ENCODE measurements at places on chromosomes 16 and 17.

GRCh38 chr17:57599271-57600045 lies 145.6 kb downstream of the CCDC182 start:
- DNase-seq, result no peak

- DNase-seq, result no peak
These were observed 274.5 kb downstream of the GRIN2A start for GRCh38 chr16:9907752-9908151.

DNA sequence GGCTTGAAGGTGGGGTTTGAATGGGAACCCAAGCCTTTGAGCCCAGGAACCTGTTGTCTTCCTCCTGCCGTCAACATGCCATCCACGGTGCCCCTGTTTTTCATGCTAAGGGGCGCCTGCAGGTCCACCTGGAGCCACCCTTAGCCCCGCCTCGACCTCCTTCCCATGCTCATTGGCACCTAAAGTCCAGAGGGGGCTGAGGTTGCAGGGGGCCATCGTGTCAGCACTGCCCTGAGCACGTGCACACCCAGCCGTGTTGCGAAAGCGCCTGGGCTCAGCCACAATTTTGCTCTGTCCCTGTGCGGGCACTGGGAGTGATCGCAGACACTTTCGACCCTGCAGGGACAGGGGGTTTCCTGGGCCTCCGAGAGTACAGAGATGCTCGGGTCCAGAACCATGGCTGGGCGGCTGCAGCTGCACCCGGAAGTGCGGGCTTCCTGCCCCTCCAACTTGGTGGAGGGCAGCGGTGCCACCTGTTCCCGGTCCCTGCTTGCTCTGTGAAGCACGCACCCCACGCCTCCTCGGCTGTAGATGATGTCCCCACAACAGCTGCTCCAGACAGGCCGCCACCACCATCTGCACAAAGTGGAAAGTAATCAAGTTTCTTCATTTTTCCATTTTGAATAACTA lies 454.7 kb downstream of the CDH8 start:
- no peak for DNase-seq

GRCh38 chr17:55202896-55203295 lies 61.9 kb upstream of the HLF start:
- no peak for DNase-seq

DNA sequence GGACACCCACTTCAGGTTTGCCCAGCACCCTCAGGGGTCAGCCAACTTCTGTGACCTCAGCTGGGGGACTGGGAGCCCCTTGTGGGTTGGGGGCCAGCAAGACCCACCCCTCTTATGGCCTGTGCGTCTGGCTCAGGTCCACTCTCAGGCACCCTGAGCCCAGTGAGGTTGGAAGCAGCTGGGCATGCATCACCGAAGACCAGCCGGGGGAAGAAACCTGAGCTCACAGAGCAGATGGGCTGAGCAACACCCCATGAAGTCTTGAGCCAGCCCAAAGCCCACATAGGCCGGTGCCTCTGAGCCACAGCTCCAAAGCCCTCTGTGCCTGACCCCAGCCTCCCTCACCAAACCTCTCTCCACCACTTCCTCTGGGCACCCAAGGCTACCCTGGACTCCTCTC lies 166.7 kb downstream of the RBFOX3 start:
- no peak for DNase-seq

DNA sequence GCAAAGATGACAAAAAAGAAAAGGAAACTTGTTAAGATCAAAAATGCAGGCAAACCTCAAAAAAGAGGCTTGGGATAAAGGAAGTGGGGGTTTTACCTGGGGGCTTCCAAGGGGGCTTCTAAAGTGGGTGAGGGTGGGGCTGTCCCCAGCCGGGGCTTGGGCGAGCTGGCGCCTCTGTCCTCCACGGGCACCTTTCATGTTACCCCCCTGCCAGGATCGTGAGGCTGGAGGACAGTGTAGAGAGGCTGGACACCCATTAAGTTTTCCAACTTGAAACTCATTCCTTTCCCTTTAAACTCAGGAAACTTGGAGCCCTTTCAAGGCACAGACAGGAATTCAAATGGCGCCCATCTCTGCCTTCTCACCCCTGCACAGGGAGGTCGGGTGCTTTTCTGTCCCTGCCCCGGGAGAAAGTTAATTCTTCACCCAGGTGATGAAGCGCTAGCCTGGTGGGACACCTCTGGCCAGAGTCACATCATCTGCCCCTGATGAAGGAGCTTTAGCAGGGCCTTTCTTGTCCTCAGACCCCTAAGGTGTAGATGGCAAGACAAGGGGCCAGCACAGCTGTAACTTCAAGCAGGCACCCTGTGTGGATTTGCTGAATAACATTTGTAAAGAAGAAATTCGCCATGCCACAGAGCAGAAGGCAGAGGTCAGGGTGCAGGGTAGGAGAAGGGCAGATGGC lies 87.3 kb downstream of the C16orf78 start:
- no peak for DNase-seq

- no peak for DNase-seq
These were observed 46.4 kb downstream of the RAB11FIP4 start for GRCh38 chr17:31437720-31438400.

DNA sequence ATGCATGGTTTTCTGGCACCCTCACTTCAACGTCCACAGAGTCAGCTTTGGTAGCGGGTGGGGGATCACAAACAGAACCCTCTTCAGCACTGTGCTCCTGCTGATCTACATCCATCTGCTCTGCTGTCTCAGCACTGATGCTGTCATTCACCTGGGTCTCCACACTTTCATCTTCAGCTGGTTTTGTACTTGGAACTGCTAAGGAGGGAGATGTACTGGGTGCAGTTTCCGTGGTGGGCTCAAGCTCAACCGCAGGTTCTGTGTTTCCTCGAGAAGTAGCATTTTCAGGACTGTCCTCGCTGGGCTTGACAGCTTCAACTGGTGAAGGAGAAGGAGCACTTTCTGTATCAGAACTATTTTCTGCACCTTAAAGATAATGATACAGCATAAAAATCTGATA lies 101.8 kb downstream of the TTC19 start:
- DNase-seq, result no peak

DNA sequence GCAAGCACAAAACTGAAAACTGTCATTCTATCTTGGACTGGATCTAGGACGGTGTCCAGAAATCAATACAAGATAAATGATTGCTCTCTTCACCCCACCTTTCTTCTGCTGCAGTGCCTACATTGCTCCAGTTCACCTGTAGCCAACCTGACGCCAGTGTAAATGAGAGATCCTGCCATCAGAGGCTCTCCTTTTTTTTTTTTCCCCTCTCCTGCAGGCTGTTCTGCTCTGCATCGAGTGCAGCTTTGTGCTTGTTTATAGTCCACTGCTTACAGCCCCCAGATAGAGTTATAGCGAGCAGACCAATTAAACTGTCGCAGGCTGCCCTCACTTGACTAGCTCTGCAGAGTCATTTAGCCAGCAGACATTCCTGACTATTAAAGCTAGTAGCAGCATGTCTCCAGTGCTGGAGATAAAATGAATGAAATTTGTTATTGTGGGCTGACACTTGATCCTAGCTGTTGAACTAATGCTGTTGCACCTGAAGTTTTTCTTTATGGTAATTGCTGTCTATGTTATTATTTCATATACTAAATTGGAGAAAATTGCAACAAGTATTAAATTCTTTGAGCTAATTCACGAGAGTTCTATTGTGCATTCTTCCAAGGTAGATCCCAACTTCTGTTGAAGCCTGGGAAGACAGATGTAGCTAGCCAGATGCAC lies 257.1 kb downstream of the FTO start:
- DNase-seq, result no peak

DNA sequence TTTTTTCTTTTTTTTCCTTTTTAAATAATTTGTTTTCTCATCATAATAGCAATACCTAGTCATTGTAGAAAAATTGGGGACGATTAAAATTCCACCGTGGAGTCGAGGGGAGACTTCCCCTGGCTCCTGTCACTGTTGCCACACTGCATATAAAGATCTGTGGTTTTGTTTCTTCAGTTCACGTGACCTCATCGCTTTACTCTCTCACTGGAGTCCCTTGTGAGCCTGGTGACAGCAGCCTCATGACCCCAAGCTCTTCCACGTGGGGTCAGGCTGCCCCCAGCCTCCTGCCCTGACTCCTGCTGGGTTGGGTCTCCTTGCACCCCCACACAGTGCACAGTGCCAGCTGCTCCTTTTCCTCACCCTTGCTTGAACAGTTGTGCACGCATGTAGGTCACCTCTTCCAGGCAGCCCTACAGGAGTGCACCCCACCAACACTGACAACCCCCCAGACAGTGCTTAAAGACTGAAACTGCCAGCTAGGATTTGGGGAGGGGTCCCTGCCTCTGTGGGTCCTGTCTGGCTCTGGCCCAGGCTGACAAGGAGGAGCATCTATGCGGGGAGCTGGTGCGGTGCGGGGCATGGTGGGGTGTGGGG lies 7.3 kb upstream of the METRNL start:
- no peak for DNase-seq

GRCh38 chr17:45248132-45248957 lies 13.5 kb downstream of the SPATA32 start:
- peak; percentile 30 for DNase-seq

DNA sequence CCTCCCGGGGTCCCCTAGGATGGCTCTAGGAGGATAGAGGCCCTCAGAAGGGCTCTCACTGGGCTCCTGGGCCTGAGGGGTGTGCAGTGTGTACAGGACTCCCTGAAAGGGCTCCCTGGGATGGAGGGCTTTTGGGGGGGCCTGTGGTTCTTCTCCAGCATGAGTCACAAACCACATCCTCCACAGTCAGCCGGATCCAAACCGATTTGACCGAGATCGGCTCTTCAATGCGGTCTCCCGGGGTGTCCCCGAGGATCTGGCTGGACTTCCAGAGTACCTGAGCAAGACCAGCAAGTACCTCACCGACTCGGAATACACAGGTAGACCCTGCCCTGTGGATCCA lies 4.5 kb downstream of the TRPV2 start:
- DNase-seq, result no peak
